ENCODE measurements at places on chromosomes 2 and 18. TPM values are rescaled to one million over a fixed set of nuclear protein-coding genes. Genes with fewer than 3 reads are reported as not detected.

ABCG8 gene
- not detected for total RNA-seq

TSPYL6 gene
- total RNA-seq = not detected

APLF gene
- total RNA-seq = 2.6 TPM

RFTN2 gene
- 4.5 TPM for total RNA-seq

BCL2L11 gene
- 36.8 TPM for total RNA-seq

COL3A1 gene
- total RNA-seq = 1,834 TPM

PAX3 gene
- not detected for total RNA-seq

IL1F10 gene
- not detected for total RNA-seq

ZNF2 gene
- 3.3 TPM for total RNA-seq

GAREM2 gene
- total RNA-seq = 1.9 TPM

SLC19A3 gene
- 1.0 TPM for total RNA-seq

LCT gene
- 0.08 TPM for total RNA-seq
